Memory B cell (primary cell): ENCODE measurements at places on chromosomes 3 and 15.

- DNase-seq: peak; percentile 40
Observed at GRCh38 chr3:43994657-43995546, 246.8 kb upstream of the TOPAZ1 start.

GRCh38 chr15:78209646-78210348 is 24.6 kb downstream of the ACSBG1 start:
- no peak for DNase-seq

DNA sequence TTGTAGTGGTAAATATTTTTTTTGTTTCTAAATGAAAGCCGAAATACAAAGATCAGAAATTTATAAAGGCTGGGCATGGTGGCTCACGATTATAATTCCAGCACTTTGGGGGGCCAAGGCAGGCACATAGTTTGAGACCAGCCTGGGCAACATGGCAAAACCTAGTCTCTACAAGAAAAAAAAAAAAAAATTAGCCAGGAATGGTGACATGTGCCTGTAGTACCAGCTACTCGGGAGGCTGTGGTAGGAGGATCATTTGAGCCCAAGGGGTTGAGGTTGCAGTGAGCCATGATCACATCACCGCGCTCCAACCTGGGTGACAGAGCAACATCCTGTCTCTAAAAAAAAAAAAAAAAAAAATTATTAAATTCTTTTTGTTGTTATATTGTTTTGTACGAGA is 6.9 kb downstream of the DENND4A start:
- DNase-seq: no peak

- DNase-seq: no peak
Observed at GRCh38 chr3:196406811-196407470, 25.3 kb downstream of the UBXN7 start.
